ENCODE measurements at places on chromosomes 3 and 15. TPM values are rescaled to one million over a fixed set of nuclear protein-coding genes. Genes with fewer than 3 reads are reported as not detected.

Gene CFAP91
- 0.53 TPM for total RNA-seq

Gene MEIS2
- total RNA-seq = 326 TPM

Gene CX3CR1
- total RNA-seq = 0.56 TPM

Gene TF
- total RNA-seq = 0.33 TPM

Gene TTC21A
- total RNA-seq = 2.7 TPM

Gene AGBL1
- 0.04 TPM for total RNA-seq

Gene NR2E3
- 0.09 TPM for total RNA-seq

Gene TLR9
- total RNA-seq = not detected

Gene EAF2
- 1.7 TPM for total RNA-seq

Gene QRICH1
- 94.4 TPM for total RNA-seq

Gene KIF9
- 14.7 TPM for total RNA-seq

Gene CCDC80
- total RNA-seq = 21.7 TPM
